ENCODE measurements at places on chromosomes 4 and X.

- DNase-seq, result no peak
Measured at GRCh38 chr4:168685136-168685809, 188.4 kb downstream of the PALLD start.

- no peak for DNase-seq
Measured at GRCh38 chrX:125492439-125492838, 172.8 kb downstream of the TEX13C start.

DNA sequence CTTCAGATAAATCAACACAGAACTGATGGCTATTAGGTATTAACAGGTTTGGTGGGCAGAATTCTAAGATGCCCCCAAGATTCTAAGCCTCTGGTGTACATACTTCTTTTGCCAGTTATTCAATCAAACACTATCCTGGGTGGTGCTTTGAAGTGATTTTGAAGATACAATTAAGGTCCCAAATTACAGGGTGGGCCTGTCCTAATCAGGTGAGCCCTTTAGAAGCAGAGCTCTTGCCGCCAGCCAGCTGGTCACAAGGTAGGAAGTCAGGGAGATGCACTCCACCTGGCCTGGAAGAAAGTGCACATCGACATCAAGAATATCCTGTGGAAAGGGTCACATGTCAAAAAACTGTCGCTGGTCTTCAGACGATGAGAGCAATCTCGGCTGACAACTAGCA is 29.5 kb downstream of the ASB9 start:
- DNase-seq, result no peak

DNA sequence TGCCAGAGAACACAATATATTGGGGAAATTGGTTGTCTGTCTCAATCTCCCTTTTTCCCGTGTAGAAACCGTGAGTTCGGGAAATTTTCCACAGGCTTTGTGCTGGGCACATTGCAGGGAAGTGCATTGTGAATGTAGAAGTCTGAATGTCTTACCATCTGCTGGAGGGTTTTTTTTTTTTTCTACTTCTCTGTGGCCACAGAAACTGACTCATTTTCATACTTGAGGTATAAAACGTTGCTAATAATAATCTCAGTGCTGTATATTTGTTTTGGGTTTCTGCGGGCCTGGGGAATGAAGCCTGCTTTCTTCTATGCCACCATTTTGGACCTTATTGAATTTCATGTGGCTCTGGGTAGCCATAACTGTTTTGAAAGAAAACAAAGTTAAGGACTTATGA is 1001.2 kb downstream of the STIM2 start:
- DNase-seq, result no peak

- DNase-seq, result peak; percentile 14
Measured at GRCh38 chr4:136713140-136713539, 819.2 kb downstream of the PCDH18 start.

GRCh38 chr4:139689093-139689722 is 23.6 kb downstream of the MGST2 start:
- DNase-seq, result no peak

DNA sequence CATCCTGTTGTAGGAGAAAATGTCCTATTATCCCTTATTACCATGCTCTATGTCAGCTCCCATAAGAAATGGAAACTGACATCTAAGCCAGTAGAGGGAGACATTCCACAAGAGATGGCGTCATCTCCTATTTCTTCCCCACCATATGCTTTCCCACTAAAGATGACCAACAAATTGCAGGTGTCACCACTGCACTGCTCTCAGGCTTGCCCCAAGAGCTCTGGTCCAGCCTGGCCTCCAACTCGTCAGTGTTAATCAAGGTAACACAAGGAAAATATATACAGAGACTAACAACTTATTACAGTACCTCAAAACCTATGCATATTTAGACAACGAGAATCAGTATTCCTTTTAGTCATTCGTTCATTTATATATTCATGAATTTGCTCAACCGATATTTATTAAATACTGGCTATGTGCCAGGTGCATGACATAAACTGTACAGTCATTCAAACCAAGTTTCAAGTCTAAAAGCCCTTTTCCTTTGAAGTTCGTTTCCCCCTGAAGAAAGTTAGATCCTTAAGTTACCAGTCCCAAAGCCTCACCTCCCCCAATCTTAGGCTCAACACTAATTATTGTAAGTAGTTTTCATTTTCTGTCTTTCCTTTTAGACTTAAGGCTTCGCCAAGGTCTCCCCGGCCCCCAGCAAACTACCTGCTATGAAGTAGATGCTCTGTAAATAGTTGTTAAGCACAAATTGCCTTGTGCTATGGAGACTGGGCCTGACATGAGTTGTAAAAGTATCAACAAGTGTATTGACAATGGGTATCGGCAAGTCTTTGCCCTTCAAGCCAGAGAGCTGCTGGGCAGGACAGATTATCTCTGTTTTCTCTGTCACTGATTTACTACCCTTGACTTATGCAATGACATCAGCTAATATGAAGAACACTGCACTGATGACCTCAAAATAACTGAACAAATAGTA is 3.1 kb upstream of the FGB start:
- DNase-seq, result no peak

- DNase-seq, result no peak
Measured at GRCh38 chr4:186216465-186217024, 10.8 kb upstream of the KLKB1 start.

DNA sequence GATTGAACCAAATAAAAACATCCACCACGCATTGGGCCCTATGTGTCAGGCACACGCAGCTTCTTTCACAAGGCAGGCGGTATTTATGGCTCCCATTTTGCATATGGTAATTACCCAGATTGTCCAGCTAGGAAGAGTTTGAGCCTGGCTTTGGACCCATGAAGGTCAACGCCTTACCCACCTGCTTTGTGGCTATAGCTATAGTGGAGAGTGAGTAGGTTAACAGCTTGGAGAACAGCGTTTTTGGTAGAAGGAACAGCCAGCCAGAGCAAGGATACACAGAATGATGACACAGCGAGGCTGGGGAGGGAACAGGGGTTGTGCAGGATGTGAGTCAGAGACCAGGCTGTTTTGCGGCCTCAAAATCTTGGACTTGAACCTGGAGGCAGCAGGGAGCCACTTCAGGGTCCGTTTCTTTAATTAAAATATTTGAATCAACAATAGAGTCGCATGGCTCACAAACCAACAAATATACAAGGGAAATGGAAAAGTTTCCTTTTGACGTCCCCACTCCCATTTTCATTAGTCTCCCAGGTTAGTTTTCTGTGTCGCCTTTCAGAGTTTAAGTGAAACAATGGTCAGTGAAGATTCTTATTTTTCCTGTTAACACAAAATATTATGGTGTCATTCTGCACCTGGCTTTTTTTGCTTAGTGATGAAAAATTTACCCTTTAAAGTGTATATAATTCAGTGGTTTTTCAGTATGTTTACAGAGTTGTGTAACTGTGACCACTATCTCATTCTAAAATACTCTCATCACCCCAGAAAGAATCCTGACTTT is 118.2 kb upstream of the STX18 start:
- DNase-seq, result peak; percentile 51

DNA sequence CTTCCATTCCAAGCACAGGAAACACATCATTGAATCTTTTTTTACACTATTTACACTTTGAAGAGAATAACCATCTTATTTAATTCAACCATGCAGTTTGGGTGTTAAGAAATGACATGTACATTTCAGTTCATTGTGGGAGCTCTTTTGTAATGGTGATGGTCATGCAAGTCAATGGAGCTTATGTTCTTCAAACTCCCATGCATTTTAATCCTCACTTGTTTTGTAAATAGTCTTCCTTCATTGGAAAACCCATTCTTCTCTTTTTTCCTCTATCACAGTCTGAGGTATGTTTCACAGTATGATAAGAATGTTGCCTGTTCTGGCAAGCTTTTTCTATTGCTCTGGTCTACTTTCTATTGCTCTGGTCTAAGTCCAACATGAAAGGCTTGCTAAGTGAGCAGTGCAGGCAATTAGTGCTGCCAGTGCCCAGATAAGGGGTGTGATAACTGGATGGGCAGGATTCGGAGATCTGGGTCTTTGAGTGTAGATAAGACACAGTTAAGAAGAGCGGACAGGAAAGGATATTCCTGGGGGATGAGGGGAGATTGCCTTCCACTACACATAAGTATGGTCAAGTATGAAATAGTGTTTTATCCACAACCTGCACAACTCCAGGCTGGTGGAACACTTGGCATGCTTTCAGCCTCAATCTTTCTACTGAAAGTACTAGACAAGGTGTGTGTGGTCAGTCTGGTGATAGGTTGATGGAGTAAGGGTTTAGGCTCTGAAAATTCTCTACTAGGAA is 17.1 kb downstream of the AFP start:
- DNase-seq, result no peak

GRCh38 chr4:183170894-183171293 is 71.8 kb downstream of the WWC2 start:
- DNase-seq, result no peak

DNA sequence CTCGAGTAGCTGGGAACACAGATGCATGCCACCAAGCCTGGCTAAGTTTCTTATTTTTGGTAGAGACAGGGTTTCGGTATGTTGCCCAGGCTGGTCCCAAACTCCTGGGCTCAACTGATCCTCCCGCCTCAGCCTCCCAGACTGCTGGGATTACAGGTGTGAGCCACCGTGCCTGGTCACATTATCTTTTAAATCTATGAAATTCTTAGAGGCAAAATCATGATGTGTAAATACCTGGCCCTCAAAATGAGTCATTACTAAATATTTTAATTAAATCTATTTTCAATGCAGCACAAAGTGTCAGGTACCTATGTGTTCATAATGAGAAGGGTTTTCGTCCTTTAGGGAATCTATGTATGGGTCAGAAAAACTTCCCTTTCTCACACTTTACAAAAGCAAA is 222.5 kb upstream of the GPC4 start:
- DNase-seq, result no peak

DNA sequence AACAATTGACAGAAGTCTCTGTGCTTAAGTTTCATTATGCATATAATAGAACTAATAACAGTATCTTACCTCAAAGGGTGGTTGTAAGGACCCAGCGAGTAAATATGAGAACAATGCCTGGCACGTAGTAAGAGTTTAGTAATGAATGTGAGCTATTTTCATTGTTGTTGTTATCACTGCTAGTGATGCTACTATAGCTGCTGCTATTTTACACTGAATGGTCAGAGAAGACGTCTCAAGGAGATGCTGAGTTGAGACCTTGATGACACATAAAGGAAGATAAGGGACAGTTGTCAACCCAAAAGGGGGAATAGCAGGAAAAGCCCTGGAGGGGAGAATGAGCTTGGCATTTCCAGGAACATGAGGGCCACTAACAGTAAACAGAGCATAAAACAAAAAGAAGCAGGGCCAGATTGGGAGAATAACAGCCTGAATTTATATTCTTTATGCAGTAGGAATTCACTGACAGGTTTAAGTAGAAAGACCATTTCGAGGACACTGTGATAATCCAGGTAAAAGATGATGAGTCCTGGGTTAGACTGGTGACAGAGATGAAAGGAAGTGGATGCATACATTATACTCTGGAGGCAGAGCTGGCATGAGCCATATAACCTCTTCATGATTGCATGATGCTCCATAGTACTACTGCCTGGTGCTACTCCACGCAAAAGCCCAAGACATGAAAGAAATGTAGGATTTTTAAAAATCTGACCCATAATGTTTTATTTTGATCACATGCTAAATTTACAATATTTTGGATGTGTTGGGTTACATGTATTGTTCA is 23.1 kb downstream of the ATP8A1 start:
- DNase-seq, result no peak

DNA sequence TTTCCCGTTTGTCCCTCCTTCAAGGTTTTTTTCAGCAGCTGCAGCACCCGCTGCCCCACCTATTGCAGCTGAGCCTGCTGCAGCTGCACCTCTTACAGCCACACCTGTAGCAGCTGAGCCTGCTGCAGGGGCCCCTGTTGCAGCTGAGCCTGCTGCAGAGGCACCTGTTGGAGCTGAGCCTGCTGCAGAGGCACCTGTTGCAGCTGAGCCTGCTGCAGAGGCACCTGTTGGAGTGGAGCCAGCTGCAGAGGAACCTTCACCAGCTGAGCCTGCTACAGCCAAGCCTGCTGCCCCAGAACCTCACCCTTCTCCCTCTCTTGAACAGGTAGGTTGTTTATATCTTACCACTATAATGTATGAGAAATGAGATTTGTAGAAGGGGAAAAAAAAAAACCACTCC is 4.5 kb downstream of the PRR27 start:
- DNase-seq, result no peak

GRCh38 chr4:98148856-98149255 is 5.6 kb upstream of the STPG2 start:
- no peak for DNase-seq

DNA sequence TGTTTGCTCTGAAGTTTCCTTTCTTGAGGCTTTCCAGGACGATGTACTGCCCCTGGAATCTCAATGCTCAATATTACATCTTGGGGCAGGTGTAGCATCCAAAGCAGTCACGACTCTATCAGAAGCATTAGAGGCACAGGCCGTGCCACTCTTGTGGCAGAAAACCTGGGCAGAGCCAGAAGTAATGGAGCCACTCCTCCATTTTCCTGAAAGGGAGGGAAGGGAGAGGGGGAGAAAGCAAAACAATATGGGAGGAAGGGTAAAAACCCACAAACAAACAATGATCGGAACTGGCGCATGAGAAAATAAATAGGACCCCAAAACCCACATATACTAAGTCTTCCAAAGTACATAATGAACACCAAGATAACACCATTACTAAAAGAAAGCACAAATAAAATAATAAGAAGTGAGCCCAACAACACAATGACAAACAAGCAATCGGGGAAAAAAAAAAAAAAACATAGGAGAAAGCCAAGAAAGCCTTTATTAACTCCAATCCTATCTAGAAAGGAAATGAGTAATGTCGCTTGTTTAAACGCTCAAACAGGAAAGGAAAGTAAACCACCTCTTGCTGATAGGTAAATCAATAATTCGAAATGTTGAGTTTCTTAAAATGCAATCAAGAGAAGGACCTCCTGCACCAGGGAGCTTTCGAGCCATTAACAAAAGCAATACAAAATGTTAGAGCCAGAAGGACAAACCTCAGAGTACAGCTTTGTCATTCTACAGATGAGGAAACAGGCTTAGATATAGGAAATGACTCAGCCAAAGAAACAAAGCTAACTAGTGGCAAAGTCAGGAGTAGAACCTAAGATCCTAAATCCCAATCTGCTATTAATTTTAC is 117.4 kb downstream of the ATRX start:
- peak; percentile 47 for DNase-seq

DNA sequence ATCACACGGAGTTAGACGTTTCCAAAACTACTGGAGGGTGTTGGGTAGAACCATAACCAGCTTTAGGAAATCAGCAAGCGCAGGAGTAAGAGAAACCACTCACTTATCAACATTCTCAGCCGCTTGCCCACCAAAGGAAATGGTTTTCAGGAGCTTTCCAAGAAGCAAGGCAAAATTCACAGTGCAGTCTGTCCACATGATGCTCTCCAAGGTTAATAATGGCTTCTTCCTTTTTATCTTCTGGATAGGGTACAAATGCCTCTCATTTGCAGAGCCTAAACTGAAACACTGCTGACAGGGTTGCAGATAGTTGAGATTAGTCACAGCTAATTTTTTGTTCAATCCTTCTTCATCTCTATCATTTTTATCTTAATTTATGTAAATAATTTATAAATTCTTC is 705.4 kb downstream of the RAB28 start:
- no peak for DNase-seq

- DNase-seq, result no peak
Measured at GRCh38 chr4:83996254-83996653, 460.3 kb downstream of the GPAT3 start.

GRCh38 chrX:139936259-139936658 is 3.4 kb upstream of the ATP11C start:
- DNase-seq, result no peak

GRCh38 chrX:12891171-12891570 is 15.2 kb upstream of the TLR8 start:
- no peak for DNase-seq
